ENCODE measurements at places on chromosomes 7 and 10.

DNA sequence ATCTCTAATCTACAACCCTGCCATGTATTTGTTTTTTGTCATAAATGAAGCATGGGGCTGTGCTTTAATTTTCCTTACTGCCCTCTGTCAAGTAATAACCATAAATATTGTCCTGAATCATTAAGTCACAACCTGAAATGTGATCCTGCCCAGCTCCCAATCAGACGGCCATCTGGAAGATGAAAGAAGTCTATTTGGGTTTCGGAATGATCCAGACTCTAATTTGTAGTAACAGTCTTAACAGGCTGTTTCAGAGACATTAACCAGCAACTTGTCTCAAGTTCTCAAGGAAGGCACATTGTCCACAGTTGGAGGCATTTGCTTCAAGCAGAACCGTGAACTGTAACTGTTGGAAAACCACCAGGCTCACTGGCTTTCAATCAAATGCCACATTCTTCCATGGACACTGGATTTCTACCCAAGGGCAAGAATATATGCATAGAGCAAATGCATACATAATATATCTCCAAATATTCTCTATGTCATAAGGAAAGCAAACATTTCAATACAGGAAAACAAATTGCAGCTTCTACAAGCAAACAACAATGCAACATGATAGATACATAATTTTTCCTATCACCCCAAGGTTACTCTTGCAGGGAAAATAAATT lies 405.2 kb upstream of the NPVF start:
- no peak for DNase-seq

DNA sequence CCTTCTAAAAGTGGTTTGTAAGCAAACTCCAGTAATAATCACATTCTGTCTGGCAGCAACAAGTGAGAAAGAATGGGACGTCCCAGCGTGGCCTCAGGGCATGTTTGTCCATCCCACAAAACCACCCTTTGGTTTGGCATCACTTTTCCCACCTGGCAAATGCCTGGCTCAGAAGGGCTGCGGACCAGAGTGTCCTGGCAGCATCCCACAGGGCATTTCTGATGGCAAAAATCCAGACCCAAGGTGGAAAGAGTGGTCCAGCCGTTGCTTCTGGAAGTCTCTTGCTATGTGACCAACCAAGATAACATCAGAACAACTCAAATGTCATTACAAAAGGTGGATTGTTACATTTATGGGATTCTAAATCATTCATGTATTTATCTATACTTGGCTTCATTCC lies 174.4 kb downstream of the CREB5 start:
- DNase-seq = peak; percentile 71

- no peak for DNase-seq
Measured at GRCh38 chr10:100983868-100984671, 3.2 kb downstream of the MRPL43 start.

GRCh38 chr7:101612885-101613515 lies 16.1 kb downstream of the MYL10 start:
- no peak for DNase-seq

DNA sequence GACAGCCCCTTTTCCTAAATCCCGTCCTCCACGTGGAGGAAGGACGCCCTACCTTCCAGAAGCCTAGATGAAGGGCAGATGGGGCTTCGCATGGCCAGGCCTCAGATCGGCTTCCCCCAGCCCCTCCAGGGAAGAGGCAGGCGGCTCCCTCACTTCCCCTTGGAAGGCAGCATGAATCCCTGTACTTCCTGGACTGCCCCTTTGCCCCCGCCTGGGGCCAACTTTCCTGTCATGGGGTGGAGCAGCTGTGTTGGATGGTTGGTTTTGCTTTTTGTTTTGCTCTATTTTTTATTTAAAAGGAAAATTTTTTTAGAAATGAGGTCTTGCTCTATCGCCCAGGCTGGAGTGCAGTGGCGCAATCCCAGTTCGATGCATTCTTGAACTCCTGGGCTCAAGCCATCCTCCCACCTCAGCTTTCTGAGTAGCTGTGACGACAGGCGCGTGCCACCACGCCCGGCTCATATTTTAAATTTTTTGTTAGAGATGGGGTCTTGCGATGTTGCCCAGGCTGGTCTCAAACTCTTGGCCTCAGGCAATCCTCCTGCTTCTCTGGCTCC lies 27.2 kb downstream of the GTF2IRD1 start:
- no peak for DNase-seq

DNA sequence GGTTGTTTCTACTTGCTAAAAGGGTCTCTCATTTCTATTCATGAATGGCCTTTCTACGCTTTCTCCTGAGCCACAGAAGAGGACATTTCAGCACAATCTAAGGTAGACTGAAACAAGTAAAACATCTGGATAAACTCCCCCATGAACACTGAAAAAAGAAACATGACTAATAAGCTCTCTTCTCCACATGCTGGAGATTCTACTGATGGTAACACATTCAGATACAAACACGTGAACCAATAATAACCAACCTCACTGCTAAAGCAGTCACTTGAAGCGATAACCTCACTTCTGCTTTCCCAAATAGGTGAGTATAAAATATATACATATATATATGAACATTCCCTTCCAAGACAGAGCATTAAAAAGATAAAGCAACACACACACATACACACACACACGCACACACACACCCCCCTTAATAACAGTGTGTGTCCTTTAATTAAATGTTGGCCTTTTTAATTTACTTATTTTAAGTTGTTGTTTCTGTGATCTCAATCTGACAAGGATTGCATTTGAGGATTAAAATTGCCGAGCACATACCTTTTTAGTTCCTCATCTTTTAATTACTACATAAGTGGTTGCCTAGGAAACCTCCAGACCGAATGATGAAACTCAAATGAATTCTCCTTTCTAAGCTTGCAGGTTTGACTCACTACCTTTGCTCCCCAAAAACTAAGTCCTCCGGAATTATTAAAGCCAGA lies 292.4 kb upstream of the KLF14 start:
- no peak for DNase-seq

DNA sequence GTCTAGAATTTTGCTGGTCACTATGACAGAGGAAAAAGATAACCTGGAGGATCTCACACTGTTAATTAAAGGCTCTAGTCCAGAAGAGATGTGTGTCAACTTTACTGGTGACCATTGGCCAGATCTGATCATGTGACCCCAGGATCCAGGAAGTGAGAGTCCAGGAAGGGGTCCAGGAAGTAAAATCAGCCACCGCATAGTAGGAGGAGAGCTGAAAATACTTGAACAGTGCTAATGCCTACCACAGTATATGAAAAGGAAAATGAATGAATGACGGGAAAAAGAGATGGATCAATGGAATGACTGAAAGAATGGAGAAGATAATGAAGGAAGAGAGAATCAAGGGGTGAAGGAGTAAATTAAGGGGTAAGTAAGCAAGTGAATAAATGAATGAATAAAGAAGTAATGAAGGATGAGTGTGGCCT lies 415.3 kb downstream of the RPS24 start:
- DNase-seq = no peak

GRCh38 chr7:51307651-51308210 lies 8.9 kb downstream of the COBL start:
- no peak for DNase-seq

GRCh38 chr7:1674161-1675035 lies 4.3 kb downstream of the ELFN1 start:
- DNase-seq = no peak

DNA sequence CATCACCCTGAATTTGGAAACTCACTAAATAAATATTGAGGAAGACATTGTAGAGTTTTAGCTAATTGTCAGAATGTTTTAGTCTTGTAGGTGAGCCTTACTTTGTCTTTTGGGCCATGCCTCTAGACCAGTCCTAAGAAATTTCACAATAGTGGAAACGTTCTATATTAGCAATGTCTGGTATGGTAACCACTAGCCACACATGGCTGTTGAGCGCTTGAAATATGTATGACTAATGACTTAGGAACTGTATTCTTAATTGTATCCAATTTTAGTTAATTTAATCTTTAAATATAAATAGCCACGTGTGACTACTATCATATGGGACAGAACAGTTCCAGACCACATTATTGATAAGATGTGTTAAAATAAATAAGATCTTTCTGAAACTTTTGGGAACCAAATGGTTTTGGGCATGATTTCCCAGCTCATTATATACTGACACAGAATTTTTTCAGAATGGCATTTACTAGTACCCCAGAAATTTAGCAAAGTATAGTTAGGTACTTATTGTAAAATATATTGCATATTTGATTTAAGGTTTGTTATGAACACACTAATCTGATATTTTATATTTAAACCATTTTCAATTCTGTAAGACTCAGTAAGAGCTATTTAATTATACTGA lies 95.0 kb downstream of the VPS50 start:
- DNase-seq = no peak

DNA sequence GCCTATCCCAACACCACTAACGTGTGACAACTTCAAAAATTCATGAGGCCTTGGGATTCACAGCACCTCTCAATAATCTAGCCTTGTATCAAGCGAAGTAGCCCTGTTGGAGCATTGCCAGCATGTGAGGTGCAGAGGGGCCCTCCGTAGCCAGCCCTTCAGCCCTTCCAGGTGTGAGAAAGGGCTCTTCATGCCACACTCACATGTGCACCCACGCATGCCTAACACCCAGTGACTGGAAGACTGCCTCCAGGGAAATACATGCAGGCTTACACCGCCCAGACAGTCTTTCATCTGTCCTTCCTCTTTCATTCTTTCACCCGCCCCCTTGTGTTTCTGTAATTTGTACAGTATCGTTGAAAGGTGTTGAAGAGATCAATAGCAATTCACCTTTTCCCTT lies 26.1 kb downstream of the LRRC4 start:
- no peak for DNase-seq

GRCh38 chr10:51894771-51895578 lies 195.6 kb upstream of the CSTF2T start:
- DNase-seq = no peak

GRCh38 chr7:133431134-133431724 lies 178.4 kb downstream of the EXOC4 start:
- no peak for DNase-seq

DNA sequence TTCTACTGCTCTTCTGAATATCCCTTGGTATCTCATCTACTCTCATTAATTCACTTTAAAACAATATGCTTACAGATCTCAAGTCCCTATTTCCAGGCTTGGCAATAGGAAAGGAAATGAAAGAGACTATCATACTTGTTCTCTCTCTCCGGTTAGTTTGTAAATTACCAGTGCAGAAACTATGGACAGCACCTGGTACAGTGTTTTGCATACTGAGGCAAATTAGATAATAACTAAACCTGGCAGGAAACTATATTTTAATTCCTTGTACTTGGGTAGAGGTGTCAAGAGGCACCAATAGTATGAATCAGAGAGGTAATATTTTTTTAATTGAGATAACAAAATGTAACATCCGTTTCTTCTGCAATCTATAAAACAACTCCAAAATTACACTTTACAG lies 97.7 kb upstream of the TMEM196 start:
- DNase-seq = no peak

GRCh38 chr10:127556916-127557315 lies 7.8 kb downstream of the NPS start:
- DNase-seq = no peak

DNA sequence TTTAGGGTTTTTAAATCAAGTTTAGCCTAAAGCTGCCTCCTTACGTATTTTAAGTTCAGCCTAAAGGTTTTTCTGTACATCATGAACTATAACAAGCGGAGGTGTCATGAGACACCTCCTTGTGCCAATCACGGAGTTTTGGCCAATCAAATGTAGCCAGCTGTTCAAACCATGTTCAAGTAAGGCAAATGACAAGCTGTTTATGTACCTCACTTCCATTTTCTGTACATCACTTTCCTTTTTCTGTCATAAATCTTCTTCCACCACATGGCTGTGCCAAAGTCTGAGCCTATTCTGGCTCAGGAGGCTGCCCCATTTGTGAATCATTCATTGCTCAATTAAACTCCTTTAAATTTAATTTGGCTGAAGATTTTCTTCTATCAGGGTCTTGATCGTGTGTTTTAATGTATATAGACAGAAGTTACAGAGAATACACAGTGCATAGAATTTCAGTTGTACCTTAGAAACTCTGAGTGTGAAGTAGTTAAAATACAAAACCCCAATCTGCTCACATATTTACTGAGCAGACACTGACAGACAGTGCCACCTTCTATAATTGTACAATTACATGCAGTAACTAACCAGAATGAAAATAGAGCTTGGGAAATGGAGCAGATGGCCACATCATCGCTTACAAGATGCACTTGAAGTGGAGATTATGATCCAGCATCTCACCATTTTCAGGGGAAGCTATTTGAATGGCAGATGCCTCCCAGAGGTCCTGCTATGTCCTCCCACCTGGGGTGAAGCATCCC lies 76.9 kb upstream of the LANCL2 start:
- no peak for DNase-seq

GRCh38 chr10:50347394-50347802 lies 96.1 kb upstream of the ASAH2 start:
- no peak for DNase-seq

DNA sequence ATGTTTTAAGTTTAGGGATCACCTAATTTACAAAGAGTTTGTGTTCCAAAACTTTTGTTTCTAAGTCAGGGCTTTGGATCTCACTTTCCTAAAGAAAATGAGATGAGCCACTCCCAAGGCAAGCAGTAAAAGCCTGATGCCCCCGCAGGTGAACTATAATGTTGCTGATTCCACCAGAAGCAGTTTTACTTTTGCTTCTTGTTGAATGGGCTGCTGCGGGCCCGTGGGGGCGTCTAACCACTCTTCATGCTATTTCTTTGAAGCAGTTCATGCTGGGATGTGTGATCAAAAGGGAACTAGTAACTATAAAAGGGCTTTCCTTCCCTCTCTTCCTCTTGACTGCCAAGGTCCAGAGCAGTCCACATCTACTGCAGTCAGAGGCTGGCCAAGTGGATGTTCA lies 118.7 kb upstream of the NEBL start:
- DNase-seq = no peak

GRCh38 chr7:15885678-15886077 lies 199.2 kb upstream of the MEOX2 start:
- no peak for DNase-seq

DNA sequence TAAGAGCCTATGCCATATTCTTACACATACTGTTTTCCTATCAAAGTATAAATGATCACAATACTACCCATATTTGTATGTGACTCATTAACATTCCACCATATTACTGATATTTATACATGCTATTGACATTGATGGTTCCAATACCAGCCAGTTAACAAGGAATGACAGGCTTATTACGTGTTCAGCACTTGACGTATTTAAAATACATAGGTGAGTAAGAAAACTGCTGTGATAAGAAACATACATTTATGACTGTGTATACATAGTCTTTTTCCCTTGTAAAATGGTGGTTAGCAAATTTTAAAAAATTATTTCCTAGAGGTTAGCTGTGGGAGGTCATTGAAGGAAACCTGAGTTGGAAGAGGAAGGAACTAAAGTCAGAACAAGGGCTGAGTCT lies 81.1 kb upstream of the NEUROD6 start:
- DNase-seq = no peak

GRCh38 chr7:116548506-116548905 lies 23.7 kb downstream of the CAV1 start:
- no peak for DNase-seq
